ENCODE measurements at places on chromosomes 6 and 20. TPM values are rescaled to one million over a fixed set of nuclear protein-coding genes. Genes with fewer than 3 reads are reported as not detected.

Gene STMND1
- total RNA-seq: not detected

Gene SLC22A7
- total RNA-seq: not detected

Gene ZNF341
- 2.5 TPM for total RNA-seq

Gene SLC25A27
- total RNA-seq: 25.9 TPM

Gene SCUBE3
- 11.4 TPM for total RNA-seq
